Bronchus fibroblast of lung (primary cell): ENCODE measurements at places on chromosomes 1 and 21. TPM values are rescaled to one million over a fixed set of nuclear protein-coding genes. Genes with fewer than 3 reads are reported as not detected.

CD1B gene
- not detected in 2 replicates for total RNA-seq

TRAF5 gene
- 2.4 and 2.8 TPM in 2 replicates for total RNA-seq

TRIM58 gene
- total RNA-seq = not detected in 2 replicates

BOLA1 gene
- 21.3 and 23.5 TPM in 2 replicates for total RNA-seq

EPHA10 gene
- not detected in 2 replicates for total RNA-seq

FCRL3 gene
- not detected in 2 replicates for total RNA-seq

GUCA2A gene
- total RNA-seq = not detected in 2 replicates

ASAP3 gene
- 25.6 TPM in 2 replicates for total RNA-seq

KCNE1 gene
- 0.45 TPM in 1 of 2 replicates, not detected in the other for total RNA-seq

SH2D5 gene
- 5.2 and 5.5 TPM in 2 replicates for total RNA-seq

EXO1 gene
- 16.6 and 24.7 TPM in 2 replicates for total RNA-seq

PLA2G2D gene
- not detected in 2 replicates for total RNA-seq

SLC16A4 gene
- total RNA-seq = 7.7 and 8.6 TPM in 2 replicates

PLXNA2 gene
- total RNA-seq = 5.5 and 6.2 TPM in 2 replicates

FCRLA gene
- 0.15 and 0.34 TPM in 2 replicates for total RNA-seq

FTCD gene
- not detected in 2 replicates for total RNA-seq
